ENCODE measurements at places on chromosomes 7 and 10.
A peak's percentile ranks its signal among the peaks of the same experiment; 100 is the strongest.

DNA sequence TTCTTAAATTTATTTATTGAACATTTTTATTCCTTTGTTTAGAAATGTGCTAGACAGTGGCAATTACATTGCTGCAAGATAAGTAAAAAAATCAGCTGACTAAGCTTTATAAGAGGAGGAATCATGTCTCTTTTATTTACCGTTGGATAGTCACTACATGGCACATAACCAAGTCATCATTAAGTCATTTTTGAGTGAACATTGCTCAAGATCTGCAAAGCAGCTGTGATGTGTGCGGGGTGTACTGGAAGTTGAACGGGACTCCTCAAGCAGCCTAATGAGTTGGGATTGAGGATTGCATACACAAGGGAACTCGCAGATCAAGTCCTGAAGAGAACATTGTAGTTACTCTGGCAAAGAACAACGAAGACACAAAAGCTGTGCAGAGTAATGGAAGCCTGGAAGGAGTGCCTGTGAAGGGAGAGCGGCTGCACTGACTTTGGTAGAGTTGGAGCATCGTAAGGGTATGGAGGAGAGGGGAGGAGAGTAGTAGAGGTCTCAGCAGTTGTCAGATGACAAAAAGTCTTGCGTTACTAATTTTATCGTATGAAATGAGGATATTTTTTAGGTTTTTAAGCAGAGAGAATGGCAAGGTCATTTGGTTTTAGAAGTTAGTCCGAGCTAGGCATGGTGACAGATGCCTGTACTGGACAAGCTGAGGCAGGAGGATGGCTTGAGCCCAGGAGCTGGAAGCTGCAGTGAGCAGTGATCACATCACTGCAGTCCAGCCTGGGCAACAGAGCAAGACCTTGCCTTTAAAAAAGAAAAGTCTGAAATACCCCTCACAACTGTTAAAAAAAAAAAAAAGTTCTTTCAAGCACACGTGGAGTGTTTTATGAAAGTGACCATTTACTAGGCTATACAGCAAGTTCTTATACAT, 95.1 kb downstream of the BMPR1A start:
- DNase-seq, result no peak

DNA sequence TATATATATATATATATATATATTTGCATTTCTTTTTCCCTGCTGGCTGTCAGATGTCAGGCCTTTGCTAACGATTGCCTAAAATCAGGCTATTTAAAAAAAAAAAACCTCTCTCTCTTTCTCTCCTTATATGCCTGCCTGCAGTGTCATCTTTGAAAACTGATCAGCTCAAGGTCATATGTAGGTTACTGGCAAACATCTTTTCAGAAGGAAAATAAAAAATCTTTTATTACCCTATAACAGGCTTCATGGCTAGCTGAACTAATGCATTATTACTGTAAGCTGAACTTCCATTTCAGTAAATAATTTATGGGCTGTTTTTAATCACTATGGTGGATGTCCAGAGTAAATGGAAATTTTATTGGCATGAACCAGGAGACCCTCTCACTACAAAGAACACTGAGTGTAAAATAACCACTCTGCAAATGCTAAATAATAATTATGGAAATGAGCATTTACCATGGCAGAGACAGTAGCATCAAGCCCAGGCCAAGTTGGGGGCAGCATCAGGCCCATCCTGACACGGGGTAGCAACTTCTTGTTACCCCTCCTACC, 29.3 kb downstream of the HSPA12A start:
- DNase-seq, result no peak

DNA sequence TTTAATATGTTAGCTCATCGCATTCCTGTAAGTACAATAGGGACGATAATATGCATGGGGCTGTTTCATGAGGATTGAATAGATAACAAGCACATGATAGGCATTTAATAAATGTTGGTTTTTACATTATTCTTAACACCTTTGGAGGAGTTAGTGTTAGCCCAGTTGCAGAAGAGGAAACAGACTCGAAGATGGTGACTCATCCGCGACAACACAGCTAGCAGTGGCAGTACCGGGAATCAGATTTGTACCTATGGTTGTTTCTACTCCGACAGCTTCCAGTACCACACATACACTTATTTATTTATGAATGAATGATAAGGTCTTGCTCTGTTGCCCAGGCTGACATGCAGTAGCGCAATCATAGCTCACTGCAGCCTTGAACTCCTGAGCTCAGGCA, 2.9 kb downstream of the LRMDA start:
- no peak for DNase-seq

- no peak for DNase-seq
Observed at GRCh38 chr10:76759681-76760080, 877.9 kb downstream of the KCNMA1 start.

- no peak for DNase-seq
Observed at GRCh38 chr7:25779002-25779546, 372.9 kb upstream of the NFE2L3 start.

- DNase-seq, result no peak
Observed at GRCh38 chr10:46305079-46305818, 18.5 kb downstream of the ANTXRL start.

DNA sequence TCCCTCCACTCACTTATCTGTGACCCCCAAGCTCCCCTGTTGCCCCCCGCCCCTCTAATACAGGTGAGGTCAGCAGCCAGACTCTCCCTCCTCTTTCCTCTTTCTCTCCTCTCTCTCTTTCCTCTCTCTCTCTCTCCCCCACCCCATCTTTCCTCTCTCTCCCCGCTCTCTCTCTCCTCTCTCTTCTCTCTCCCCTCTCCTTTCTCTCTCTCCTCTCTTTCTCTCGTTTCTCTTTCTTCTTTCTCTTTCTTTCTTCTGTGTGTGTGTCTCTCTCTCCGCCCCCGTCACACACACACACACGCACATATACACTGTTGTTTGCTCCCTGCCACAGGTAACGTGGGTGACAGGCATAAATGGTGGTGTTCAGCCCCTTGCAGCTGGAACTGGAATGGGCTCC, 37.2 kb upstream of the PSMG3 start:
- no peak for DNase-seq

DNA sequence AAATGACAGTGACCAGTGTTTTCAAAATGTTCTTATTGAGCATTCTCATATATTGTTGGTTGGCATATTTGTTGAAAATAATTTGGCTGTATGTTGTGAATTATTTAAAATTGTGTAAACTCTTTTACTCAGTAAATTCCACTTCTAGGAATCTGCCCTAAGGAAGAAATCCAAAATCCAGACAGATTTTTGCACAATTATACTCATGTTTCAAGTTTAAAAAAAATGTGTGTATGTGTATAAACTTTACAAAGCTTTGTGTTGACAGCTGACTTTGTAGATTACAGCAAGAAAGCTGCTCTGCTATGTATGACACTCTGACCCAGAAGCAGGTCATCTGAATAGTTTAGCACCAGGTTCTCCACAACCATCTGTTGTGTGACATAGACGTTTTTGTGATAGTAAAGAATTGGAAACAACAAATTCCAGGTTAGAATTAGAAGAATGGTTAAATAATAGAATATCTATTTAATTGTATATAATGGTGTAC, 21.6 kb downstream of the KIFBP start:
- DNase-seq, result no peak

DNA sequence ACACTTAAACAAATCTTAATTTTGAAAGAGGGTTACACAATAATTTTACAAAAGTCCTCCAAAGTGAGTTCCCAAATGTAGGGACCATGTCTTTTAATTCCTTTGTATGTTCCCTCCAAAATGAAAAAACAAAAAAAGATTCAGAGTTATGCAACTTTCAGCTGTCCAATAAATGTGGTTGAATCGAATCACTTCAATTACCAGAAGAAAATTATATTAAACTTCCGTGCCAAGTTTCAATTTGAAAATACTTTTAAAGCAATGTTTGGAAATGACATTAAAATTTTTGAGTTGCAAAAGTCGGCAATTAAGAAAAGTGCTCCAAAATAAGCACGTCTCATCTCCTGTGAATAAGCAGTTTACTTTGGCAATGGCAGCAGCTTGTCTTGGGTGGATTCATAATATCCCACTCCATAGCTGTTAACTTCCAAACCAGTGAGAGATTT, 60.3 kb upstream of the C1GALT1 start:
- DNase-seq, result no peak

DNA sequence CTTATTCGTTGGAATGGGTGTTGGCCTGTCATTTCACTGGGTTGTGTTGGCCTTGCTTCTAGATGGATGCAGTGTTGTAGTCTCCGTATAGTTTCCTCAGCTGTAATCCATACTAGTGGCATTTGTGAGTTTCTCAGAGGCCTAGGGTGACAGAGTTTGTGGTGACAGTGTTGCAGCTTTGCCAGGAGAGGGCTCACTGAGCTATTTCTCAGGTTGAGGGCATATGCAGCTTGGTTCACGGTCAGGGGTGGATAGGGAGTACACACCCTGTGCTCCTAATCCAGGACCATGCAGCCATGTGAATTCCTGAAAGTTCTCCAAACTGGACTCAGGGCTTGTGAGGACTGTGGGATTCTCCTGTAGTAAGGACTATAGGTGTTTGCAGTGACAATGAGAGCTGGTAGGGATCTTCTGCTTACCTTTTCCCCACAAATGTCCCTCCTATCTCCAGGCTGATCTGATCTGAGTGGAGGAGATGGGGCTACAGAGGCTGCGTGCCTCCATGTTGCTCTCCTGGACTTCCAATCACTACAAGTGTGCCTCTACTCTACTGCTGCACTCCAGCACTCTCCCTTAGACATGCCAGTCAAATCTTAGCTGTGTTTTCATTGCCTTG, 229.0 kb downstream of the STK31 start:
- DNase-seq, result no peak

DNA sequence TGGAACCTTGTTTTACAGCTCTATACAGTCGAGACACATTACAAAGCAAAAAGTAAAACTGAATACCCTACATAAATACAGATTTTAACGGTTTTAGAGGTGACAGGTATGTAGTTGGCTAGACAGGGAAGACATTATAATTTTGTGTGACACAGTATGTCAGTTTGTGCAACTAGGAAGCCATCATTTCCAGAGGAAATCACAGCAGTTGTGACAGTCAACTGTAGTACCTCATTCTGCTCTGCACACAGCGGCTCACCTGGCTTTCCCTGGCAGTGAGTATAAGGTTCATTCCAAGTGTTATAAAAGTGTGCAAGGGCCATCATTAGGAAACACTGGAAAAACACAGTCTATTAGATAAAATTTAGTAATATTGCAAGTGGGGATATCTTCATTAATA, 501.6 kb upstream of the PHF14 start:
- no peak for DNase-seq

GRCh38 chr10:5659702-5660528, 6.5 kb downstream of the ASB13 start:
- no peak for DNase-seq

DNA sequence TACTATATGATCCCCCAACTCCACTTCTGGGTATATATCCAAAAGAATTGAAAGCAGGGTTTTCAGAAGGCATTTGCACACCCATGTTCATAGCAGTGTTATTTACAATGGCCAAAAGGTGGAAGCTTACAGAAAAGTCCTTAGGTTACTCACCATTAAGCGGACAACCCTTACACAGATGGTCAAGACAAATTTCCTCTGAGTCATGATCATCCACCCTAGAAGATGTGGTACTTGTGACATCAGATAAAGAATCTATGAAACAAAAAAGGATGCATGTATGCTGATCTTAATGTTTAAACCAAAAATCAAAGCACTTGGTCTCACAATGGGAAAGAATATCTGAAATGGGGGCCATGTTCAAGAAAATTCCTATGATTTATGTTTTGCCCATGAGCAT, 31.1 kb downstream of the ZC3HAV1 start:
- no peak for DNase-seq

DNA sequence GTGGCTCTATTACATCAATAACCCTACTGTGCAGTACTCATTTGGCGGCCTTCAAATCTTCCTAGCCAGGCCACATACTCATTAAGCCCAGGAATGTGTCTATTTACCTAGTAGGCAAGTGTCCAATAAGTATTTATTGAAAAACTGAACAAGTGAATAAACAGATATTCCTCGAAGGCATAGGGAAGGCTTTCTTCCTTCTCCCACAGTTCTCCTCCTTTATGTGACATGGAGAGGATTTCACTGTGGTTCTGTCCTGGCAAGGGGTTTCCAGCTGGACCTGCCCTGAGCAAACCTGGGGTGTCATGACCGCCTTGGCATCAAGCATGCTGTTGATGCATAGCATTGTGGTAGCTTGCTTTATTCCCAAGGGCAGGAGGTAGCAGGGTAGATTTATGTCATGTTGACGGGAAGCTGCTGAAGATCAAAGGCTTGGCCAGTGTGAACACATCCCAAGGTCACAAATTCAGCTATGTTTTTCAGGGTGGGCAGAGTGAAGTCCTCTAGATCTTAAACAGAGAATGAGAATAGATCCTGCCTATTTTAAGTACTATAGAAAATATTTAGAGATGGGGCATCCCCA, 195.1 kb downstream of the INHBA start:
- no peak for DNase-seq

DNA sequence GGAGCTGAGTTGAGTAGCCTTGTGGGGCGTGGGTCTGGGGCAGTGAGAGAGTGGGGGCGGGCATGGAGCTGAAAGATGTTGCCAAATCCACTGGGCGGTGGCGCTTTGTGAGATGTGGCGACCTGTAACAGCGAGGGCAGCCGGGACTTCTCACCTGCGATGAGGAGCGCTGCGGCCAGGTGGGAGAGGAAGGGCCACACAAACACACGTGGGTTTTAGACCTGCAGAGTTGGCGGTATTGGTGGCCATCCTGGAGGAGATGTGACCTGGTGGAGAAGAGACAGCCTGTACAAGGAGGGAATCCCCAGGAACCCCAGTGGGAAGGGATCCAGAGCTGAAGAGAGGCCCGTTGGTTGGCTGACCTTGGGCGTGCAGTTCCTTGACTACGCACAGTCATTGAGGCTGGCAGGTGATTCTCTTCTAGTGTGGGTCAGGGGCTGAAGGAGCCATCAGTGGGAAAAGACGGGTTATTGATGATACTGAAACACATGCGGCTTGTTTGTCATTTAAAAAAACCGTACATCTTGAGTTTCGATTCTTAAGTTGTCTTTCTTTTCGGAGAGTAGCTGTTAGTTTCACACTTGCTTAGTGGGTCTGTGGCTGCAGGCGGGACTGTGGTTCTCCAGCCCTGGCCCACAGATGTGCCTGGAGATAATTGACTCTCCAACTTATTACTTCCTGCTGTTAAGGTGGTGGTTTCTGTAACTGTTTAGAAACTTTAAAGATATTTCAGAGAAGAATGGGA, 2.4 kb downstream of the CHST12 start:
- peak; percentile 20 for DNase-seq

DNA sequence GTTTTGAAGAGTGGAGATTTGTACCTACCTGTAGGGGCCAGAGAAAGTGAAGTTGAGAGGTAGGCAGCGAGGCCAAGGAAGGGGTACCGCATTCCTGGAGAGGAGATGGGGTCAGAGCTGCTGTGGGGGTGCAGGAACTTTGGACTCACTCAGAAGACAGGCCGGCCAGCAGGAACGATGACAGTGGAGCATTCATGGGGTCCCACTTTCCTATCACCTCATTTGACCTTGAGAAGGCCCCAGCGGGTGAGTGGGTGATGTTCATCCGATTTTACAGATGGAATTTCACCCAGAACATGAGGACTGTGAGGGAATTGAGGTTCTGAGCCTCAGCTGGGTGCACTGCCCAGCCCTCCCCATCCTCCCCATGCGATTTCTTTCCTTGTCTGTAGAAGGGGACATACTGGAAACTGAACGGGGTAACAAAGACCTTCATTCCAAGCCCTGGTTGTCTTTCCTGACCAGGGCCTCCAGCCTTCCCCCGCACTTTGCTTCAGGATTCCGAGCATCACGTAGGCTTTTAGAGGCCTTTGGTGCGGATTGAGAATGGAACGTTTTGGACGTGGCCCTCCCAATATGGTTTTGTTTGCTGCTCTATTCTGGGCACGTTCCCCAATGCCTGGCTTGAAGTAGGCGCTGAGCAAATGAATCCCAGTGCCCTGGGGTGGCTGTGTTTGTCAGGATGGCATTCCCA, 87.3 kb downstream of the ADCY1 start:
- no peak for DNase-seq

- DNase-seq, result no peak
Observed at GRCh38 chr10:79372871-79373270, 25.6 kb downstream of the PPIF start.

All from effector CD4-positive, alpha-beta T cell (primary cell).